Upper lobe of right lung (tissue), 1 donor: ENCODE measurements at places on chromosomes 11 and 22. TPM values are rescaled to one million over a fixed set of nuclear protein-coding genes. Genes with fewer than 3 reads are reported as not detected.

MMP10 gene
- total RNA-seq: 0.23 TPM

GRCh38 chr11:45023065-45023365, 72.3 kb upstream of the TP53I11 start:
- H3K27me3 ChIP-seq: no peaks in the 10 kb centered on the region
- no peak for DNase-seq
- no peaks in the 10 kb centered on the region for H3K36me3 ChIP-seq
- H3K4me3 ChIP-seq: no peak overlapping the region

GRCh38 chr11:42576318-42576717, 735.5 kb upstream of the API5 start:
- no peak for DNase-seq
- no peaks in the 10 kb centered on the region for H3K27me3 ChIP-seq
- H3K27ac ChIP-seq: no peak overlapping the region
- H3K4me3 ChIP-seq: no peak overlapping the region

GRCh38 chr11:67315325-67315909, 12.1 kb downstream of the SSH3 start:
- no peaks in the 10 kb centered on the region for H3K27me3 ChIP-seq
- H3K4me1 ChIP-seq: peaks cover 17% of the 10 kb centered on the region
- no peak overlapping the region for H3K4me3 ChIP-seq
- no peak for DNase-seq
- no peak overlapping the region for H3K27ac ChIP-seq
- no peaks in the 10 kb centered on the region for H3K36me3 ChIP-seq

- peaks cover 4% of the 10 kb centered on the region for H3K4me1 ChIP-seq
- DNase-seq: no peak
- H3K27ac ChIP-seq: no peak overlapping the region
- H3K27me3 ChIP-seq: no peaks in the 10 kb centered on the region
- H3K4me3 ChIP-seq: no peak overlapping the region
- H3K36me3 ChIP-seq: no peaks in the 10 kb centered on the region
Measured at GRCh38 chr11:76248210-76248609, 41.9 kb upstream of the WNT11 start.

DNA sequence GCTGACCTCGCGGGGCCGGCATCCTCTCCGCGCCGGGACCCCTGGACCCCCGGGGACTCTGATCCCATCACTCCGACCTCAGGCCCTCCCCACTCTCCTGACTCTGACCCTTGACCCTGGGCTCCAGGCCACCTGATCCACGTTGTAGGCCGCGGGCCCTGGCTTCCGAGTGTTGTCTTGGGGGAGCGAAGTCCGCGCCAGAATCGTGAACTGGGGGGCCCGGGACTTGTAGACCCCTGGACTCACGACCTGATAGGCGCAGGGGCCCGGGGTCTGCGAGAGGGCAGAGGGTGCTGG, 716 bp upstream of the TYMP start:
- no peaks in the 10 kb centered on the region for H3K36me3 ChIP-seq
- H3K4me3 ChIP-seq: peak overlapping the region; percentile 72
- H3K27me3 ChIP-seq: no peaks in the 10 kb centered on the region
- H3K4me1 ChIP-seq: peaks cover 57% of the 10 kb centered on the region

GRCh38 chr11:32262367-32262766, 171.5 kb downstream of the RCN1 start:
- H3K4me1 ChIP-seq: no peaks in the 10 kb centered on the region
- no peak overlapping the region for H3K27ac ChIP-seq
- no peaks in the 10 kb centered on the region for H3K27me3 ChIP-seq

PGR gene
- 3.0 TPM for total RNA-seq

PDE2A gene
- 27.3 TPM for total RNA-seq

MEI1 gene
- 2.3 TPM for total RNA-seq

DNA sequence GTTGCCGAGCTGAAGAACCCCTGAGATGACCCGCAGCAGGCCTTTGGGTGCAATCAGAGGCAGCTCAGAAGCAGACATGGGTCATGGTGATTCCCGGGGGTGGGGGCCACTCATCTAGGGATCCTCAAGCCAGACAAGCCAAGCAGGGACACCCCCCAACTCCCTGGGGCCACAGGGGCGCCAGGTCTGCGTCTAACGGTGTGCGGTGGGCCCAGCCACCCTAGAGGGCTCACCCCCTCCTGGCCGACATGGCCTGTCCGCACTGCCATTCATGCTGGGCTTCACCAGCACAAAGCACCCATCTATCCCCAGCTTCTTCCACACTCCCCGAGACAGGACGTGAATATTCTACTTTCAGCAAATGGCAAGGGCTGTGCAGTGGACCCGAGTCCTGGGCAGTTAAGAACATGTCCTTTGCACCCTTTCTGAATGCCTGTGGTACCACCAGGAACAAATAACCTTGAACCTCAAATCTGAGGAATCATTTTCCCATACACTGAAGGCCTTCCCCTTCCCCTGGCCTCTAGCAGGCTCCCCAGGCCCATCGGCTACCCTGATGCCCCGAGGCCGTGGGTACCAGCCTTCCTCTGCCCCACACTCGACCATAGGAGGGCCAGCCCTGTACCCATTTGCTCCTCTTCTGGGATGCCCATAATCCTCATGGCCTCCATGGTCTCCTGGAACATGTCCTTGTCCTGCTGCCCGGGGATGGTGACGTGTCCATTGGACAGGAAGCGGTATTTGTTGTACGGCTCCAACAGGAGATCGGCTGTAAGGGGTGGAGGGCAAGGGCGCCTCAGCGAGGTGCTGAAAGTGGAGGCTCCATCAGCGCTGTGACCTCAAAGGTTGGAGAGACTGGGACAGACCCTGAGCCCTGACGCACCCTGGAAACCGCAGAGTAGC, 66.9 kb downstream of the APOL1 start:
- peaks cover 29% of the 10 kb centered on the region for H3K4me1 ChIP-seq
- no peak for DNase-seq
- no peak overlapping the region for H3K4me3 ChIP-seq
- peaks cover 96% of the 10 kb centered on the region for H3K36me3 ChIP-seq
- peak overlapping the region; percentile 24 for H3K27ac ChIP-seq

- DNase-seq: no peak
- H3K36me3 ChIP-seq: no peaks in the 10 kb centered on the region
- H3K27me3 ChIP-seq: no peaks in the 10 kb centered on the region
- H3K27ac ChIP-seq: no peak overlapping the region
- no peak overlapping the region for H3K4me3 ChIP-seq
Measured at GRCh38 chr11:95565724-95566141, 223.8 kb downstream of the FAM76B start.

GRCh38 chr11:2249189-2249916, 21.0 kb downstream of the ASCL2 start:
- DNase-seq: no peak
- H3K4me3 ChIP-seq: no peak overlapping the region
- no peaks in the 10 kb centered on the region for H3K36me3 ChIP-seq
- no peak overlapping the region for H3K27ac ChIP-seq

DNA sequence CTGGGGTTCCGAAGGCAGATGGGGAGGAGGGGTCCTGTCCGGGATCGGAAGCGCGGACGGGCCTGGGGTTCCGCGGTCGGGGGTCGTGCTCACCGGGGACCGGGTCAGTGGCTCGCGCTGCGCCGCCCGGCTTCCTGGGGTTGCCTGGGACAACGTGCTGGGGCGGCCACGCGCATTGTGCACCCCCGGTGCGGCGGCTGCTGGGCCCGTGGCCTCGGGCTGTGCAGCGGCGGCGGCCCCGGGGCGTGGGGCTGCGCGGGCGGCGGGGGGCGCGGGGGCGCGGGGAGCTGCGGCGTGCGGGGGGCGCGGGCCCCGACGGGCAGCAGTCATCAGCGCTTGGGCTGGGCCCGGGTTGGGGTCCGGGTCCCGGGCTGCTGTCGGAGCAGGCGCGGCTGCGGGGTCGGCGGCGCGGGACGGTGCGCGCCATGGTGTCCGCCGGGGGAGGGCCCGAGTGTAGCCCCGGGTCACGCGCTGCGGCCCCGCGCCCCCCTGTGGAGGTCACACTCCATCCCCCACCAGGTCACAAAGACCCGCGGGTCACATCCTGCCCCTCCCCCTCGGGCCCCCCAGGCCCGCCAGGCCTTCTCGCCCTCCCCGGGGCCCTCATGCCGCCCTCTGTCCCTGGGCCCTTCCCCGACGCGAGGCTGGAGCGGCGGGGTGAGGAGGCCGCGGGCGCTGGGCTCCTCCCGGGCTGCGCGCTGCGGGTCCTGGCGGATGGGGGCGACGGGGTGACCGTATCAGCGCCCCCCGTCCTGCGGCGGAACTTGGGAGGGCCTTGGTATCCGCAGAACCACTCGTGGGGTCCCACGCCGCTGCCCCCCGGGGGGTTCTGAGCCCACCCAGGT, at the start of gene TTLL8:
TSS of gene TTLL8 (minus strand) at position 238 of the 845 bp plus-strand sequence.
- no peak for DNase-seq
- H3K27me3 ChIP-seq: peaks cover 17% of the 10 kb centered on the region

MLC1 gene
- total RNA-seq: 2.3 TPM

CNTF gene
- 1.2 TPM for total RNA-seq

DNA sequence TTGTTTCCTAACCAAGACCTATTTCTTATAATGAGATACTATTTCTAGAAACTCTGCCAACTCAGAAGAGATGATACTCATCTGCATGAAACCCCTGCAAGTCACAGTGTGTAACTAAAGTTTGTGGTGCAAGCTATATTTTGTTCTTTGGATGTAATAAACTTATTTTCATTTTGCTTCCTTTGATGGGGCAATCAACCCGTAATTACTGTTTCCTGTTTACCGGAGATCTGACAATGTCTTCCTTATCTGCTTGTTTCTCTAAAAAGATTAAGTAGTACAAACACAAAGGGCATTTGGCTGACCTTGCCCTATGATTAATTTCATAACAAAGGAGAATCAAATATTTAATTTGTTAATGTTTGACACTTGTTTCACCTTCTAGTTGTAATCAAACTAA, 846.6 kb upstream of the ANO3 start:
- no peaks in the 10 kb centered on the region for H3K4me1 ChIP-seq
- no peak overlapping the region for H3K4me3 ChIP-seq
- no peak for DNase-seq
- no peaks in the 10 kb centered on the region for H3K27me3 ChIP-seq
- H3K36me3 ChIP-seq: no peaks in the 10 kb centered on the region

DNA sequence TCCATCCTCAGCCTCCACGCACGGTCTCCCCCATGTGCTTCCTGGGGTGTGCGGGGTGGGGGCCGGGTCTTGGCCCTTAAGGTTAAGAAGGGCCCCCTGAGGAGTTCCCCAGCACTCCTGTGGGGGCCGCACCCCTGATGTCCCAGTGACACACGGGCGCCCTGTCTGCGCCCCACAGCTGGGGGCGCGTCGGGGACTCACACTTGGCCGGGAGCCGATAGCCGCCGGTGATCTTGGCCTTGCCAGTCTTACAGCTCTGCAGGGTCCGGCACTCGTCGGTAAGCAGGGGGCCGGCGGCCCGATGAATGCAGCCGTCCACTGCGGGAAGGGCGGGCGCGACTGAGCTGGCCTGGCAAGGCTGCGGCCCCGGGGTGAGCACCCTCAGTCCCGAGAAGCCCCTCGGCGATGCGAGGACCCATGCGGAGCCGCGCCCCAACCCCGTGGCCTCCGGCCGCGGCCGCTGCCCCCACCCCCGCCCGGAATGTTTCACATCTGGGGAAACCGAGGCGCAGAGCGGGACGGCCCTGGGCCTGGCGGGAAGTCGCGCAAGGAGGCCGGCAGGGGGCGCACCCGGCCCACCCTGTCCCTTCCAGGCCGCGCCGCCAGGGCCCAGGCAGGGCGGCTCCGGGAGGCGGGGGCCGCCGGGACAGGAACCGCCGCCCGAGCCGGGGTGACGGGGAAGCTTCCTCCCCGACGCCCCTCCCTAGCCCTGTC, 13.9 kb downstream of the OTUB1 start:
- no peak overlapping the region for H3K27ac ChIP-seq
- H3K36me3 ChIP-seq: peaks cover 31% of the 10 kb centered on the region
- H3K27me3 ChIP-seq: no peaks in the 10 kb centered on the region
- peak overlapping the region; percentile 44 for H3K4me3 ChIP-seq

OR5T3 gene
- not detected for total RNA-seq

GRCh38 chr11:114812733-114813132, 134.4 kb downstream of the NXPE2 start:
- H3K36me3 ChIP-seq: no peaks in the 10 kb centered on the region
- no peaks in the 10 kb centered on the region for H3K27me3 ChIP-seq
- no peak for DNase-seq
- no peak overlapping the region for H3K4me3 ChIP-seq

GRCh38 chr11:108558222-108558621, 35.3 kb downstream of the EXPH5 start:
- no peak overlapping the region for H3K4me3 ChIP-seq
- no peak overlapping the region for H3K27ac ChIP-seq
- no peak for DNase-seq
- H3K4me1 ChIP-seq: peaks cover 6% of the 10 kb centered on the region
- H3K36me3 ChIP-seq: no peaks in the 10 kb centered on the region

- no peaks in the 10 kb centered on the region for H3K36me3 ChIP-seq
- H3K4me3 ChIP-seq: no peak overlapping the region
- H3K4me1 ChIP-seq: peaks cover 22% of the 10 kb centered on the region
- no peak for DNase-seq
- no peak overlapping the region for H3K27ac ChIP-seq
- no peaks in the 10 kb centered on the region for H3K27me3 ChIP-seq
Measured at GRCh38 chr22:25669253-25670069, 72.5 kb upstream of the MYO18B start.

MPZL3 gene
- total RNA-seq: 11.8 TPM

FOLR2 gene
- total RNA-seq: 22.8 TPM

- no peaks in the 10 kb centered on the region for H3K27me3 ChIP-seq
- no peak overlapping the region for H3K27ac ChIP-seq
- no peaks in the 10 kb centered on the region for H3K36me3 ChIP-seq
- no peak overlapping the region for H3K4me3 ChIP-seq
- no peaks in the 10 kb centered on the region for H3K4me1 ChIP-seq
- no peak for DNase-seq
Measured at GRCh38 chr11:114713756-114714155, 35.4 kb downstream of the NXPE2 start.

- H3K4me1 ChIP-seq: peaks cover 28% of the 10 kb centered on the region
- H3K4me3 ChIP-seq: peak overlapping the region; percentile 93
- peaks cover 11% of the 10 kb centered on the region for H3K36me3 ChIP-seq
- DNase-seq: no peak
Measured at GRCh38 chr11:71446942-71447688, 1.1 kb downstream of the DHCR7 start.

- H3K36me3 ChIP-seq: no peaks in the 10 kb centered on the region
- H3K27me3 ChIP-seq: no peaks in the 10 kb centered on the region
- DNase-seq: no peak
- no peak overlapping the region for H3K27ac ChIP-seq
- no peak overlapping the region for H3K4me3 ChIP-seq
- H3K4me1 ChIP-seq: peaks cover 44% of the 10 kb centered on the region
Measured at GRCh38 chr22:19998991-19999820, 17.4 kb downstream of the ARVCF start.

GRCh38 chr22:41380993-41381328, 781 bp upstream of the TEF start:
- no peaks in the 10 kb centered on the region for H3K36me3 ChIP-seq
- peak overlapping the region; percentile 88 for H3K4me3 ChIP-seq
- peak overlapping the region; percentile 99 for H3K27ac ChIP-seq
- H3K27me3 ChIP-seq: no peaks in the 10 kb centered on the region
- DNase-seq: no peak
- peaks cover 14% of the 10 kb centered on the region for H3K4me1 ChIP-seq

FAM83F gene
- total RNA-seq: 0.35 TPM

- H3K27ac ChIP-seq: no peak overlapping the region
- no peaks in the 10 kb centered on the region for H3K4me1 ChIP-seq
- H3K4me3 ChIP-seq: no peak overlapping the region
- no peak for DNase-seq
Measured at GRCh38 chr11:106061954-106062949, 14.9 kb downstream of the KBTBD3 start.

PATE1 gene
- total RNA-seq: not detected

- no peak overlapping the region for H3K4me3 ChIP-seq
- H3K27me3 ChIP-seq: no peaks in the 10 kb centered on the region
- no peak overlapping the region for H3K27ac ChIP-seq
- H3K36me3 ChIP-seq: no peaks in the 10 kb centered on the region
- DNase-seq: no peak
- no peaks in the 10 kb centered on the region for H3K4me1 ChIP-seq
Measured at GRCh38 chr22:23878219-23878618, 16.0 kb upstream of the MIF start.
